Amniotic stem cell (primary cell): ENCODE measurements at places on chromosomes 3 and 15.

DNA sequence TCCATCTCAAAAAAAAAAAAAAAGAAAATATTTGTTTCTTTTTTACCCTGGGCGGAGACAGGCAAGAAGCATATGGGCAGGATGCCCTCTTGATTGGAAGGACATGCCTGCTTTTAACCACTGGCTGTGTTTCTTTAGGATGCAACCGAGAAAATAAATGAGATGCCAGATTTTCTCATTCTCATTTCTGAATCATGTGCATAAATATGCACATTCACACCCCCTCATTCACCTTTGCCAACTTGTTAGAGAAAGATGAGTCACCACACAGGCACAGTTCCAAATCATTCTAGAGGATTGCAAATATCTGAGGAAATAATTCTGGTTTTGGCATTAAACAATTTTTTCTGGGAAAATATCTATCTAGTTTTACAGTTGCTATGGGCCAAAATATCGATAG is 3.3 kb downstream of the LIPH start:
- DNase-seq, result peak; percentile 77

DNA sequence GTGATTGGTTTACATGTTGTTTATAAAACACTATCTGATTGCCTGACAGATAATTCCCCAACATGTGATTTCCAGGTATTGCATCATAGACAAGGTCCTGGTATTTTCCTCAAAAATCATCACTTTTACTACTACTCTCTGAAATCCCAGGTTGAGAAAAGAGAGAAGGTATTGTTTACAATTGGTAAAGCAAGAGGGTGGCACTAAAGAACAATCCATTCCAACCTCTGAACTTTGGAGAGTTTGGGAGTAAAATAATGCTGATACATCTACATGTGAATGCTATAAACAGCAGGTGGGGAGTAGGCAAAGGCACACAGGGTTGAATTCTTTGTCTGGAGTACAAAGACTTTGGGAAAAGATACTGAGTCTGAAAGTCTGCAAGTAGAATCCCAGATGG is 134.2 kb downstream of the WDR72 start:
- no peak for DNase-seq

DNA sequence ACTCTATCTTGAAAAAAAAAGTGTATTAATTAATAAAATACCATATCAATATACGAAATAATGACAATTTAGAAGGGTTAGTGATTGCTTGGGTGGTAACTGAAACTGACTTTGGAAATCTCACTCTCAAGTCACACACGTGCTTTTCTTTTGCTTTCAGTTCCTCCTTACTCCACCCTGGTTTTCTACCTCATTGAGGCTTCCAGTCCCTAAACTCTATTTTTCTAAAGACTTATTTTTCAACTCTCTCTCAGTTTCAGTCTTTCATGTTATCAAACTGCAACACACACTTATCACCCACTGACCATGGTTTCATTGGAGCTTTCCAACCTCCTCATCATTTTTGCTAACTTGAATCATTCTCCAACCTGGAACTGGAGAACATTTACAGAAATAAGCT is 23.5 kb downstream of the IL12A start:
- no peak for DNase-seq

DNA sequence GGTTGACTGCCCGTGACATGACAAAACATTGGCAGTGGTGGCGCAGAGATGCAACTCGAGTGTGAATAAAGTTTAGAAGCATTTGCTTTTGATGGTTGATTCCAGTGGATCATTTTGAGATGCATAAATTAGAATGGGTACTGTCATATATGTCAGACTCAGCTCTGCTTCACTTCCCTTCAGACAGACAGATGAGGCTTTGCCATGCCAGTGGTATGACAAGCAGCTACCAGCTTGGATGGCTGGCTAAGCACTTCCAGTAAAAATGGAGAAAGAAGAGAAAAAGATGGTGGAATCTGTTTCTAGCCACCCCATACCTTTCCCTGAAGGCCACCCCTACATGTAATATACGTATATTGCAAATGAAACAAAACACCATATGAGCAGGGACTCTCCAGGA is 13.5 kb upstream of the CLEC3B start:
- no peak for DNase-seq

- DNase-seq, result no peak
These were observed 397.9 kb downstream of the NTRK3 start for GRCh38 chr15:87858651-87859050.

DNA sequence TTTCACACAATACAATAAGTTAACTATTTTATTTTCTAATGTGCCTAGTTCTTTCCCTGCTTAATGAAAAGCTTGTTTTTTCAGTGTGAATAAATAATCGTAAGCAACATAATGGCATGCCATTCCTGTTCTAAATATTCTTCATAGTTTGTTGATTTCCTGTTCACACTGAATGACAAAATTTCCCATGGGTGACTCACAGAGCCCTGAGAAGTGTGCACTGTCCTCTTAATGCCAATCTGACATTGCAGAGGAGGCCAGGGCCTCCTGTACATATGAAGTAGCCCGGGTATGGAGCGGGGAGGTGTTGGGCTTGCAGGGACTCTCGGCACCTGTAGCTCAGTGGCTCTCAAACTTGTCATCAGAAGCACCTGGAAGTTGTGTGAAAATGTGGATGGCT is 24.3 kb downstream of the CCR3 start:
- DNase-seq, result no peak

DNA sequence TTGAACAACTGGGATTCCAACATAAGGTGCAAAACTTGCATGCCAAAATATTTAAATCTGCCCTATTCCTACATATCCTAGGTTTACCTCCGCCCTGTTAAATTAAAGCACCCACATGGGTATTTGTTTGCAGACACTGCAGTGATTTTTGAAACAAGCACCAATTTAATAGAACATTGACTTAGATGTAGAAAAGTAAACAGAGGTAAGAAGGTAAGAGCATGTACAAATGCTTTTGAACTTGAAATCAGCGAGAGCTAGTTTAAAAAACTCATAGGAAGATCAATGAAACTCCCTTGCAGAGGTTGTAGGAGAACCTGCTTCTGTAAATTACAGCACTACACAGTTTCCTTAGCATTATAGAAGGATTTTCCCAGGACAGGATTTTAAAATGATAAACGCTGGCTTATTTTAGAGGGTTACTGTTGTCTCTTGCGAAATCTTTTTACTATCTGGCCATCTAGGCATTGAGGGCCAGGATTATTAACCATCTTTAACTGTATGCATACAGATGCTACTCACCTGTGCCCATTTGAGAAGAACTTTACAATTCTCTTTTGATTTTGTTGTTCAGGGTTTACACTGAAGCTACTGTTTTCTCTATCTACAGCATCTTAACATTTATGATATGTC is 284.8 kb downstream of the FEZF2 start:
- no peak for DNase-seq

- no peak for DNase-seq
These were observed 4.8 kb upstream of the TCF12 start for GRCh38 chr15:56913670-56914069.

GRCh38 chr3:170469151-170470062 is 50.7 kb downstream of the CLDN11 start:
- DNase-seq, result no peak

- DNase-seq, result no peak
These were observed 23.6 kb downstream of the TLNRD1 start for GRCh38 chr15:81024265-81024872.

DNA sequence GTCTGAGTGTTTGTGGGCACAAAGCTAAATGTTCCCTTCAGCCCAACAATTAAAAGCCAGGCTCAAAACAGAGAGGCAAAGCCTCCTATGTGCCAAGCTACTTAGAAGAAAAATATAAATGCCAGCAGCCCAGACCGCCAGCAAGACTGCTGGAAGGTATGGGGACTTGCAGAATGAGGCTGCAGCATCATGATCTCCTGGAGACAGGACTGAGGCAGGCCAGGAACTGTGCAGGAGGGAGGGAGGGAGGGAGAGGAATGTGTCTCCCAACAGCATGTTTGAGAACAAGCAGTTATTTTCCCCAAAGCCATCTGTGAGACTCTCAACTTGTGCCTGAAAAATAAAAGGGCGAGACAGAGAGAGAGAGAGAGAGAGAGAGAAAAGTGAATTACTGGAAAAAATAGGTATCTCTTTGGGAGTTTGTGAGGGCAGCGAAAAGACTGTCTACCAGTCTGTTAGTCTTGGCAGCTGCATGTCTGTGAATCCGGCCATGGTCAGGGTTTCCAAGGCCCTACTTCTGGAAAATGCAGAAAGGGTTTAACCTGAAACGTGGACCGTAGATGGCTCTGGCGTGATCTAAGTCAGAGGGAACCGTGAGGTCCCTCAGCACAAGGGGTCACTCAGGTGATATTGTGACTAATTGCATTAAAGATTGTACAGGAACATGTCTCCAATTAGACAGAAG is 139.7 kb upstream of the COL8A1 start:
- no peak for DNase-seq

- DNase-seq, result no peak
These were observed 10.6 kb downstream of the SRGAP3 start for GRCh38 chr3:9238721-9239295.

GRCh38 chr15:74793135-74794028 is 11.5 kb downstream of the CSK start:
- DNase-seq, result no peak

DNA sequence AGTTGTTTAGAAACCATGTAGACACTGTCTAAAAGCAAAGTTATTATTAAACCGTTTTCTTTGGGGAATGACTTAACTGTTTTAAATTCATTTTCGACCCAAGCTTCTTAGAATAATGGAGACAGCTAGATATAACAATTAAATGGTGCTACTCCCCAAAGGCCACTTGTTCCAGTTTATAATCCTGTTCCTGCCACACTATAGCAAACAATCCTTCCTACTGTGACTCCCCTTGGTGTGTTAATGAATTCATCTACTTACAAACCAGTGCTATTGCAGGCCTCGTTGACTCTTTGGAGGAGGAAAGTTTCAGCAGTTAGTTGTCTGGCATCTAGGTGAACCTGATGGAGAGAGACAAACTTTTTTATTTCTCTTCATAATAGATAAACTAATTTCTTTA is 25.2 kb upstream of the CLSTN2 start:
- no peak for DNase-seq
